ENCODE measurements at places on chromosomes 2 and 18. TPM values are rescaled to one million over a fixed set of nuclear protein-coding genes. Genes with fewer than 3 reads are reported as not detected.

- DNase-seq: no peak
Observed at GRCh38 chr2:238869-239268, 25.0 kb downstream of the SH3YL1 start.

DNA sequence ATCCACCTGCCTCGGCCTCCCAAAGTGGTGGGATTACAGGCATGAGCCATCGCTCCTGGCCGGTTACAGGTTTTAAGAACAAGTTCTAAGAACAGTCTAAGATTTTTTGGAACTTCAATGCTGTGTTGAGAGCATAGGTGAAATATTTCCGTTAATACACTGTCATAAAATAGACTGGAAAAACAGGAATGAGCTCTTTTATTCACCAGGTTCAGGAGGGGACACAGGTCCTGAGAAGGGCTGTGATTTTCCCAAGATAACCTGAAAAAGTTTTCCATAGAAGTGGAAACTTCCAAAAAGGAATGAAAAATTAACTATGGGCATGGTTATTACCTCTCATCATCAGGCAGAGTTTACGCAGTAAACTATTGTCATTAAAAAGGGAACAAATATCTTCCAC lies 97.6 kb upstream of the TMEM178A start:
- DNase-seq: no peak

DNA sequence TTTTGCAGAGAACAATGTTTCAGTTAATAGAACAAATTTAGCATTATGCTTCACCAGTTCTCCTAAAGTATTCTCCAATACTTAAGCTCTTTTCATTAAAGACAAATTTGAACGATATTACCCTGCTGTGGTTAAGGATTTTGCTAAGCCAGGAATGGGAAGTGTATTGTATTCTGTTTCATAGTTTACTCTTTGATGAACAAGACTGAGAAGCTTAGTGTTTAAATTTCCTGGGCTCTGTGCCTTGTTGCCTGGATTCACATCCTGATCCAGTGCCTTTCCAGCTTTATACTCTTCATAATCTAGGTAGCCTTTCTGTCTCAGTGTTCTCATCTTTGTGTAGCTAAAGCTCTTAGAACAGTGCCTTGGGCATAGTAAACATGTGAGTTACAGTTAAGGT lies 58.6 kb upstream of the GLS start:
- no peak for DNase-seq

DNA sequence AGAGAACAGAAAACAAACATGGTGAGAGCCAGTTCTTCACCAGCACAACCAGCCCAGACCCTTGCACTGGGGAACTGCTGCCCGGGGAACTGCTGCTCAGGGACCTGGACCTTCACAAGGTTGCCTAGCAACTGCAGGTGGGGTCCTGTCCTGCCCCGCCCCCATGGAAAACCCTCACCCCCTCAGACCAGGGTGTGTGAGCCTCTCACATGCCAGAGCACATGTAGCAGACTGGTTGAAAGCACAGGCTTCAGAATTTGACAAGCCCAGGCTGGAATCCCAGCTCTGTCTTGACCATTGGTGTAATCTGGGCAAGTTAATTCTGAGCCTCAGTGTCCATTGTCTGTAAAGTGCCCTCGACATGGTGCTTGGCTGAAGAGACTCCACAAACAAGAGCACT lies 118.6 kb downstream of the LOXHD1 start:
- DNase-seq: no peak

DNA sequence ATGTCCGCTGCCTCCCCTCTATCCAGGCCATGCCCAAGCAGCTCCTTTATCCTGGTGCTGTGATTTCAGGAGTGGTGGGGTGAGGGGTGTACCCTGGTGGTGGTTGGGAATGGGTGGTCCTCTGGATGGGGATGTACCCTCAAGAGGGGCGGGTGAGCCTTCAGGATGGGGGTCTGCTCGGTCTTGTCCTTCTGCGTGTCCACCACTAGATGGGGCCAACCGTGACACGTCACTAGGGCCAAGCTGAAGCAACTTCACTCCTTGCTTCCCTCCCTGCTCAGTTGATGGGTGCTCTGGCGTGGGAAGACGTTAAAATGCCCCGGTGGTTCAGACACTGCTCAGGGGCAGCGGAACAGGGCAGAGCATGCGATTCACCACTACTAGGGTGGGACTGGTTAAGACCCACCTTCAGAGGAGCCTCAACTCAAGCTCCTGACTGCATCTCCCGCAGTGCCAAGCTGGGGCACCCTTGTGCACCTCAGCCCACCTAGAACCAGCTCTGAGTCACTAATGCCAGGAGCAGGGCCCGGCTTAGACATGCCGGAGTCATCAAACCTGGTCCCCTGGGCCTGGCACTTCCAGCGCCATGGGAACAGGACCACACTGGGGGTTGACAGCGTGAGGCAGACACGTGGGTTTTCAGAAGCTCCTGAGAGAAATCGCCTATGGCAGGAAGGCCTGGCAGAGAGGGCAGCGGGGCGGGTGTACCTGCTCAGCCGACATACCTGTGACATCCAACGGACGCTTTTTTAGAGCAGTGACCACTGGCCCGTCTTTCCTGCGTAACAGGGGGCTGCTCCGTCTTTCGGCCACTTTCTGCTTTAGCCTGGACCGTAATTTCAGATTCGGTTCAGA lies 256.7 kb downstream of the HDAC4 start:
- DNase-seq: no peak

GRCh38 chr2:202689459-202689858 lies 54.7 kb downstream of the FAM117B start:
- DNase-seq: no peak

DNA sequence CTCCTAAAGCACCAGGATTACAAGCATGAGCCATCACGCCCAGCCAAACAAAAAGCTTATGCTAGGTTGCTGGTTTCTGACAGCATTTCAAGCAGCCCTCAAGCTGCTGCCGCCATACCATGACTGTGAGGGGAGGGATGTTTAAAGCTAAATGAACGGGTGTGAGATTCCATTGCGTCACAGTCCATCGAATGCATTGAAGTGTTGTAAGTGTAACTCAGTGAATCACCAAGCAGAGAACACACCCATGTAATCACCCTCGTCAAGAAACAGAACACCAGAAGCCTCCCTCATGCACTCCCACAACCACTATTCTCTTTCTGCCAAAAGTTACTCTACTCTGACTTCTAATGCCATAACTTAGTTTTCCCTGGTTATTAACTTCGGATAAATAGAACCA lies 32.8 kb upstream of the MC5R start:
- no peak for DNase-seq

DNA sequence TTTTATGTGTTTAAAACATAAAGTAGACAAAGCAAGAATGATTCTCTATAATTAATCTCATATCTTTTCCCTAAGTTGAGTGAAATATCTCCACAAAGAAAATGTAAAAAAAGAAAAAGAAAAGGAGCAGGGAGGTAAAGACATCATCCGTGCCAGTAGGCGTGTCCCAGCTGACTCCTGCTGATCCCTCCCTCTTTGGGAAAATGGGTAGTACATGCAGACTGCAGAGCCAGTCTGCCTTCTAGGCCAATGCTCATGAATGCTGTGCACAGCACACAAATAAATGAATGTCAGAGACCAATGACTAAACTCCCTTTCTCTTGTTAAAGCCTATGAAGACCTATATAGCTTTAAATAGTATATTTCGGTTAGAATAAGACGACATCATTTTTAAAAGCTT lies 64.7 kb downstream of the RAPH1 start:
- no peak for DNase-seq

- no peak for DNase-seq
Observed at GRCh38 chr2:28469304-28469703, 26.6 kb upstream of the PLB1 start.

GRCh38 chr2:70181363-70181956 lies 9.4 kb downstream of the C2orf42 start:
- no peak for DNase-seq

DNA sequence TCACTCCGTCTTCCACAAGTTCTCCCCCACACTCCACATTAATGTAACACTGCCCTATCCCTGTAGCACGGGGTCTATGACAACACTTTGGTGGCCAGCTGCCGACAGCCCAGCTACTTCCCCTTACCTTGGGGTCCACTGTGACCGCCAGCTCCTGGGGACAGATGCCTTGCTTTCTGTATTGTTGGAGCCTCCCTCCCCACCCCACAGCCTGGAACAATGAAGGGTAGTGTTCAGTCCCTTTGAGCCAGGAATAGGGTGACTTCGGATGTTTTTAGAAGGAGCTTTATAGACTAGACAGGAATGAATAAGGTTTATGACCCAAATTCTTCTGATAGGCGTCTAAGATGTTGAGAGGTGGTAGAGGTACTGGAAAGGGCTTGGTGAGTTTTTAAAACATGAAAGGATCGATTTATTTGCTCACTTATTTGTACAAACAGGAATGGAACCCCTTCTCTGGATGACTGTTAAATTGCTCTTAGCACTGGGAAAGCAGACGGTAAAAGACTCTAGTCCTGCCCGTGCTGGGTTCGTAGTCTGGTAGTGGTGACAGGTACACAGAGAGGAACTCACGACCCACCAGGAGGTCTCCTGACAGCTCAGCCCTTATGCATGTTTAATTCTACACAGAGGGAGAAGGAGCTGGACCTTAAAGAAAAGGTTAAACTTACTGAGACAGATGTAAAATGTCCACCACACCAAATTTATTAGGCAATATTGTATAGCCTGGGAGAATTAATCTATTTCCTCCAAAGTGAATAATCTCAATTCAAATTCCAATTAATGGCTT lies 90.9 kb downstream of the MYCN start:
- DNase-seq: no peak

The UGT1A3 gene
- not detected for total RNA-seq

The ABCG5 gene
- total RNA-seq: not detected

The CCDC68 gene
- total RNA-seq: not detected

The CRYBA2 gene
- not detected for total RNA-seq

The SKA1 gene
- total RNA-seq: 20.7 TPM
